ENCODE measurements at places on chromosomes 2 and 18.

DNA sequence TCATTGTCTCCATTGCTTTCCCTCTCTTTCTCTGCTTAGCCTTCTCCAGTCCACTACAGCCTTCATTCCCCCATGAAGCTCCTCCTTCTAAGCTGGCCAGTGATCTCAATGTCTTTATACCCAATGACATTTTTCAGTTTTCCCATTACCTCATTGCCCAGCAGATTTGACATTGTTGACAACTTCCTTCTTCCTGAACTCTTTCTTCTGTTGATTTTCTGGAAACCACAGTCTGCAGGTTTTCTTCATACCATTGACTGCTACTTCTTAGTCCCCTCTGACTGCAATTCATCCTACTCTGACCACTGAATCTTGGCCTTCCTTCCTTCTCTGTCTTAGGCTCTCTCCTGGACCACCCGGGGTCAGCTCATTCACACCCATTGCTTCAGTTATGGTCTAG is 22.9 kb upstream of the SPP2 start:
- no peak for DNase-seq

DNA sequence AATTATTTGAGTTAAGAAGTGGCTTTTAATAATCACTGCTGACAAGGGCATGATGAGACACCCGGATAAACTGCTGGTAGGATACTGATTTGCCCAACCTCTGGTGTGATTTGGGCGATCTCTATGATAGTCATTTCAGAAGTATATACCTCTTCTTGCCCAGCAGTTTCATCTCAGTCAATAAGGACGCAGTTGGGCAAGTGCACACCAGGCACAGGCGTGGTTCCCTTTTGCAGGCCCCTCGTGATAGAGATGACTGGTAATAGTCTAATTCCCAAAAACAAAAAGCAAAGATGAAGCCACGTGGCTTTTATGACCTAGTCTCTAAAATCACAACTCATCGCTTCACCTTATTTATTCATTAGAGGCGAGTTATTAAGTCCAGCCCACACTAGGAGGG is 246.4 kb downstream of the PRKCE start:
- no peak for DNase-seq

DNA sequence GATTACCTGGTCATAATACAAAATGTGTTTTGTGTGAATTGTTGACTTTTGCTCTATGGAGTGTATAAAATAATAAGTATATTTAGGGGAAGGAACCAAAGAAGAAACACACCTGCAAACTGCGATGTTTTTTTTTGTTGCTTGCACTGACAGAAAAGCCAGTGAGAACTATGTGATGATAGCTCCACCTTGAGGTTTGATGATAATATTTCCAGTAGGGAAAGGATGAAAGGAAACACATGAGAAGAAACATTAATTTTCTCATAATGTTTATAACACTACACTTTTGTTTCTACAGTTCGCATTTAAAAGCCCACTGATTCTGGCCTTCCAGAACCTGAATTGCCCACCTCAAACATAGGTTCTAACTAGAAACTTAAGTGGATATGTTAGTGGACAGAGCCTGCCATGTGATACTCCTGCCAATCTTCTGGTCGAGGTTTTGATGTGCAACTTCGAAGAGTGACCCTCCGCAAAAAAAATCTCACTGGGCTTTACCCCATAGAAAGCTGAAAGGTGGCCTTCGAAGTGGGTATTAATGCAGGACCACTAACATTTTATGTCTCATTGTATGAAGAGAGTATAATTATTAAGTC is 476.4 kb upstream of the SPHKAP start:
- DNase-seq, result peak; percentile 43

- no peak for DNase-seq
Measured at GRCh38 chr2:225932811-225933413, 533.4 kb downstream of the NYAP2 start.

GRCh38 chr2:168469281-168469988 is 13.4 kb downstream of the CERS6 start:
- peak; percentile 87 for DNase-seq

DNA sequence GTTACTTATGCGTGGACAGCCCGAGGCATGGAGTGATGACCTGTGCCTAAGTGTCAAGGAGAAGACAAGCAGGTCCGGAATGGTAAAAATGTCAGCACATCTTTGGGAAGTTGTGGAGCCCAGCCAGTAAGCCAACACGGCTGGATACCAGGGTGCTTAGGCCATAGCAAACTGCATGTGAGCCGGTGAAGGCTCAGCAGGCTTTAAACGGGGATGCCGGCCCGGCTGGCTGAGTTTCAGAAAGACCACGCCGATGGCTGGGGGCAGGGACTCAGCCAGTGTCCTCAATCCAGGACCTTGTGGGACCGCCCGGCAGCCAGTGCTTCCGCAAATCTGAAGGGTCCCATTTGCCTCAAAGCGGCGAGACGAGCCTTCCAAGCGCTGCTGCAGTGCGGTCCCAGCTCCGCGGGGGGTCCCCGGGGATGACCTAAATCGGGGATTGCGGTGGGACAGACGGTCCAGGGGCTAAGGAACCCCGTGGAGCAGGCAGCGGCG is 946 bp upstream of the AGAP1 start:
- no peak for DNase-seq

DNA sequence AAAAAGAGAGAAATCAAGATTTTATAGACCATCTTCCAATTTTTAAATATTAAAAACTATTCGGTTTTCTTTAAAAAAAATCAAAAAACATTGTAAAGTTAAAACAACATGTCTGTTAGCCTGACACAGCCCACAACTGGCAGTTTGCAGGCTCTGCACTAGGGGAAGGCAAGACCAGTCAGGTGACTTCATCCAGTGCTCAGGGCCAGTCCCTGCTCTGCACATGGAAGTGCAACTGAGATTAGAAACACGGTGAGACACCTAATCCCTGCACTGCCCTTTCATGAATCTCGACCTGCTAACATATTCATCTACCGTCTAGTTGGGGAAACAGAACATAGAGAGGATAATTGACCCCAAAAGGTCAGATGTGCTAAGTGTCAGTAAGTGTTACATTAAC is 135.2 kb downstream of the BARD1 start:
- DNase-seq, result no peak

DNA sequence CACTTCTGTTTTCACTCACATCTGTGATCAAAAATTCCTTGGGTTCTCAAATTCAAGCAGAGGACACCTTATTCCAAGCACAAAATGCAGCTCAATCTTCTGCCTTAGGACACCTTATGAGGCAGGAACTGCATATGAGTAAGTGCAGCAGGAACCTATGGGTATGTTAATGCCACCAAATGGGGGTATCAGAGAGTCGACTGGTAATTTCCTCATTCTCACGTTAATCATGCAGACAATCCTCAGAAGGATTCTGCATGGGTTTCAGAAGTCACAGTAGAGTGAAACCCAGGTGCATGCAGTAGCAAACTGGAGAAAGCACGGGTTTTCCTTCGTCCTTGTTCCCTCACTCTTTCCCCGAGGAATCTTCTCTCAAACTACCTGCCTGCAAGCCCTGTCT is 452.8 kb downstream of the CBLN2 start:
- DNase-seq, result no peak

GRCh38 chr18:61572871-61573270 is 239.6 kb downstream of the CDH20 start:
- no peak for DNase-seq

- DNase-seq, result no peak
Measured at GRCh38 chr2:37641582-37642171, 29.8 kb downstream of the CDC42EP3 start.

DNA sequence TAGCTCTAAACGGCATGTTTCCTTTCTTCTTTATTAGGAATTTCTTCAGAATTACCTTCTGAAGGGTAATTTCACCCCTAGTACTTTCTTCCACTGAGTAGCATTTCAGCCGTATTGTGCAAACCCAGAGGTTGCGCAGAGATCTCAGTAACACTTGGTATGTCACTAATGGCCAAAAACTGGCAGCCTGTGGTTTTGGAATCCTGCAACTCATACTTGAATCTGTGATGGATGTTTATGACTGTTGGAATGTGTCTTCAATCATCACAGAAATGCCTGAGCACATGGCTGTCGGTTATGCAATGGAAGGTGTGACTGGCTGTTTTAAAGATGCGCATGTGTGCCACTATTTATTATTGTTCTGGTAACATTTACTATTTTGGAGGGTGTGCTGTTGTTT is 100.0 kb downstream of the COLEC12 start:
- peak; percentile 33 for DNase-seq

GRCh38 chr18:24065906-24066305 is 51.4 kb downstream of the TTC39C start:
- DNase-seq, result no peak

DNA sequence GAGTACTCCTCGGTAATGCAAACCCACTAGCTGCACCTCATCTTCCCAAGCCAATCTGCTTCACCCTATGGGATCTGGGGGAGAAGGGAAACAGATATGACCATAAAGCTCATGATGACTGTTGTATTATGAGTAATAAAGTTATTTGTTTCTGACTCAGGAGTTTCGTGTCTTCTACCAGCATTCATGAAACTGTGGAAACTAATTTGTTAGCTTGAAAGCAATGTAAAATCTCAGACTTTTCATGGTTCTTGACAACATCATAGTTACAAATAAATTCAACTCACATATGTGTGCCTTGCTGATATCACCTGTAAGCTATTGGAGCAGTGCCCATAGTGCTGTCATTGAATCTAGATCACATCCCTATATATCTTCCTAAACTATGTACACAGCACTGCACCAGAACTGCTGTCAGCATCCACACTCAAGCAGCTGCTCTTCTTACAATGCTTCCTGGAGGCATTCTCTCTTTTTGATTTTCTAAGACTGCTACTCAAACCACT is 135.6 kb upstream of the KYNU start:
- DNase-seq, result no peak

DNA sequence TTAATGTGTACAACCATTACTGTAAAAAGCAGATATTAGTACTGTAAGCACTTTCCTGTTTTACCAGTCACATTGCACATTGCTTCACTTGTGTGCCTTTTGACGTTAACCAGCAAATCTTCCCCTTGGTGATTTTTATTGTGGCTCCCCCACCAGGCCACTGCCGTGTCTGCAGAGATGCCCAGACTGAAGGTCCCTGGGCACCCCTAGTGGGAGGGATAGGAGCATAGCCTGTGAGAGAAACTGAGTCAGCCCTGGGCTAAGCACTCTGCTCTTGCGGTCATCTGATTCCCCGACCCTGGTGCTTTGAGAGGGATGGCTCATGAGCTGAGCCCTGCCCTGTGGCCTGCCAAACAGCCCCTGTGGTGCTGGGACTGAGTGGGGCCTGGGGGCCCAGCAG is 73.4 kb downstream of the INPP4A start:
- DNase-seq, result peak; percentile 71

- peak; percentile 67 for DNase-seq
Measured at GRCh38 chr2:6929196-6929819, 12.1 kb downstream of the RNF144A start.

DNA sequence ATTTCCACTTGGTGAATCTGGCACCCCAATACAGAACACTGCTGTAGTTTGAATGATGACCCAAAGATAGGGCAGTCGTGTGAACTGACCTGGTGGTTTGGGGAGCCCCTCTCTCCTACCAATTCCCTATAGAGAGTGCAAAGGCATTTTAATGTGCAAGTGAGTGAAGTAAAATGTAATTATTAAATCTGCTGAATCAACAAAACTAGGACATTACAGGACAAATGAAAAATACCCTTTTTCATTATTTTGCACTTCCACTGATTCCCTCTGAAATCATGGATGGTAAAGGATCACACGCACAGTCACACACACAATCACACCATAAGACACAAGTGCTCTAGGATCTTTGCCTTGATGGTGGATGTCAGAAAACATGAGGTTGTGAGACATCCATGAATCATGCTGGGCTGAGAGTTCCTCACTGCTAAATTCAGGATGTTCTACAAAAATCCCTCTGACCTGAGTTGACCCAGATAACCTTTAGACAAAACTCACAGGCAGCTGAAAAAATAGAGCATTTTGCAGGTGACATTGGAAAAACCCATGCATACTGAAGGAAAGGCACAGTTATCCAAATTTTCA is 197.4 kb downstream of the FBXO15 start:
- no peak for DNase-seq

DNA sequence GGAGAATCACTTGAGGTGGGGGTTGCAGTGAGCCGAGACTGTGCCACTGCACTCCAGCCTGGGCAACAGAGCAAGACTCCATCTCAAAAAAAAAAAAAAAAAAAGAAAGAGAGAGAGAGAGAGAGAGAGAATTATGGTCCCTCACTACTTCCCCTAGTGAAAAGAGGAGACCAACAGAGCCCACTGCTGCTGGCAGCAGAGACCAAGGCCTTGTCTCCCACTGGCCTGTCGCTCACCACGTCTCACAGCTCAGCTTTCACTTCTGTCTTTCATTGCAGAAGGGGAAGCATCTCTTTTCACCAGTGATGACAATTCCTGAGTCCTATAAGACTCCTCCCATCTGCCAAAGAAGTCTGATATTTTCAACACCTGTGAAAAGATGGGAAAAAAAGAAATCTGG is 81.3 kb downstream of the CLHC1 start:
- peak; percentile 61 for DNase-seq

- no peak for DNase-seq
Measured at GRCh38 chr18:46046688-46047087, 25.4 kb downstream of the PSTPIP2 start.

DNA sequence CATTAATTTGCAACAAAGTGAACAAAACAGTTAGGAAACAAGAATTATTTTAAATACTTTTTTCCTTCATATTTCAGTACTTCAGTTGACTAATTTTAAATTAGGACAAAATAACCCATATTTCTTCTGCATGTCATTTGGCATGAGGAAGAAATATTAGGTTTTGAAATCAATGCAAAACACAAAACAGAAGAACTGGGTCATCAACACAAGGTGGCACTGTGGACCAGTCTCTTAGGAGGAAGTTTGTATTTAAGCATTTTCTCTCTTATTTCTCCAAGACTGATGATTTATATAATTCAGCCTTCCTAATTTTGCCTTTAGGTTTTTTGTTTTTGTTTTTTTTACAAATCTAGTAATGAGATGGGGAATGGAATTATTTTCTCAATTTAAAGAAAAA is 352.8 kb upstream of the KCNH7 start:
- peak; percentile 66 for DNase-seq

DNA sequence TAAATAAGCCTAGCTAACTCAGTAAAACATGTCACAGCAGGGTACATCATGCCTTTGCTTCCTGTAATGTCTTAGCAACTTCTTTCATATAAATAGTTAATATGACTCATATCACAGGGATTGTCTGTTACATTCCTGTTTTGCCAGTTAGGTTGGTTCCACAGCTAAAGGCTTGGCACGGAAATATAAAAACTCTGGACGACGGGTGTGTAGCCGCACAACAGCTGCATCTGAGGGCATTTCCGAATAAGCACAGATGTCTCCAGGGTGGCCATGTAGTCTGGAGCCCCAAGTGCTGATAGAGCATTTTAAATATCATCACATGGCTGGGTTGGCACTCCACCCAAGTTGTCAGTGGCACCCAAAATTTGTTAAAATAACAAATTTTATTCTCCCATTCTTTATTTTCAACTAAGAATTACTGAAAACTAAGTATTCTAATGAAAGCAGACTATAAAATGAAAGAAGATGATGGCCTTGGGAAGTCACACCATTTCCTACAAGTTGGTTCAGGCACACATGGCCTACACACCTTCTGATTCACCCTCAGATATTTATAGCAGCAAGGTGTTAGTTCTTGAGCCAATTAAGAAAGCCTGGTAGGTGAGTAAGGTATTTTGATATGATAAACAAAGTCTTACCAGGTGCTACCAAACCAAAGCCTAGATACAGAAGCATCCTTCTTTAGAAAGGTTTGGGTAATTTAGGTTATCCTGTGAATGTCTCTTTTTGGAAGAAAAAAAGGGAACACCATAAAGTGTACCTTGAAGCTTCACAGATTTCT is 61.8 kb upstream of the STK17B start:
- peak; percentile 58 for DNase-seq

- DNase-seq, result peak; percentile 90
Measured at GRCh38 chr2:226873051-226873620, 37.3 kb downstream of the RHBDD1 start.
